Stimulated activated CD4-positive, alpha-beta T cell treated with anti-CD3 and anti-CD28 coated beads, Interleukin-2, amount 100 ng/mL, for 24 hours (primary cell): ENCODE measurements at places on chromosomes 16 and 17.

DNA sequence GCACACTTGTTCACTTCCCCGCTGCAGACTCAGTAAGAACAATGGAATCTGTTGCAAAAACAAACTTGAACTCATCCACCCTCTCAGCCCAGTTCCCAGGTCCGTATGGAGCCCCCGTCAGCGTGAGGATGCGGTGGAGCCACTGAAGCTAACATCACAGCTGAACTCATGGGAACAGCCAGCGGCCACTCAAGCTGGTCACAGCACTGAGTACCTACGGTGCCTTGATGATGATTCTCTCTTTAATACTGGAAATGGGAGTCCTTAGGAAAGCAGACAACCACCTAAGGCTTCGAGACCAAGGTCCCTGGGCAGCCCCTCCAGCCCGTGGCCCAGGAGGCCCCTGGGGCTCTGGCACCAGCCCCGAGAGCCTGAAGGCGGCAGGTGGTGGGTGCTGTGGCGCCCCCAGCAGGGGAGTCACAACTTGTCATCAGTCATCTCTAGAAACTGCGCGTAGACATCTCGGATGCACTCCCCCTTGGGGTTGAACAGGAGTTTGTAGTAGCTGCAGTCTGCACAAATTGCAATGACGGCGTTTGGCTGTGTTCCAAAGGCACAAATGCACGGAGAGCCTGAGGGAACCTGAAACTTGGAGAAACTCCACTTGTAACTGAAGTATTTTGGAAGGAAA is 31.0 kb upstream of the RHOT1 start:
- DNase-seq = peak; percentile 23

DNA sequence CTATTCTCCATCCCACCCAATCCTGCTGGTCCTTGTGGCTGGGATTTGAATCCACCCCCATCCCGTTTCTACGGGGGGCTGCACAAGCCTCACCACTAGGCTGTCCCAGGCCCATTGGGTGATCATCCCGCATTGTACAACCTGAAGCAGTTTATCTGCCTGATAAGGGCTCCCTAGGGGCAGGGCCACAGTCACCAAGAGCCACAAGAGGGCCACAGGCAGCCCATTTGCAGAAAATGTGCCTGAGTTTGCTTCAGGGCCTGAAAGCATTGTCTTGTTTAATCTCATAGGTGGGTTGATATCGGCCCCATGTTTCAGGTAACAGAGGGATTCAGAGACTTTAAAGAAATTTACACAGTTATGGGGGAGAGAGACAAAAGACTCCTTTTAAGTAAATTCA is 245.0 kb downstream of the CPPED1 start:
- no peak for DNase-seq

DNA sequence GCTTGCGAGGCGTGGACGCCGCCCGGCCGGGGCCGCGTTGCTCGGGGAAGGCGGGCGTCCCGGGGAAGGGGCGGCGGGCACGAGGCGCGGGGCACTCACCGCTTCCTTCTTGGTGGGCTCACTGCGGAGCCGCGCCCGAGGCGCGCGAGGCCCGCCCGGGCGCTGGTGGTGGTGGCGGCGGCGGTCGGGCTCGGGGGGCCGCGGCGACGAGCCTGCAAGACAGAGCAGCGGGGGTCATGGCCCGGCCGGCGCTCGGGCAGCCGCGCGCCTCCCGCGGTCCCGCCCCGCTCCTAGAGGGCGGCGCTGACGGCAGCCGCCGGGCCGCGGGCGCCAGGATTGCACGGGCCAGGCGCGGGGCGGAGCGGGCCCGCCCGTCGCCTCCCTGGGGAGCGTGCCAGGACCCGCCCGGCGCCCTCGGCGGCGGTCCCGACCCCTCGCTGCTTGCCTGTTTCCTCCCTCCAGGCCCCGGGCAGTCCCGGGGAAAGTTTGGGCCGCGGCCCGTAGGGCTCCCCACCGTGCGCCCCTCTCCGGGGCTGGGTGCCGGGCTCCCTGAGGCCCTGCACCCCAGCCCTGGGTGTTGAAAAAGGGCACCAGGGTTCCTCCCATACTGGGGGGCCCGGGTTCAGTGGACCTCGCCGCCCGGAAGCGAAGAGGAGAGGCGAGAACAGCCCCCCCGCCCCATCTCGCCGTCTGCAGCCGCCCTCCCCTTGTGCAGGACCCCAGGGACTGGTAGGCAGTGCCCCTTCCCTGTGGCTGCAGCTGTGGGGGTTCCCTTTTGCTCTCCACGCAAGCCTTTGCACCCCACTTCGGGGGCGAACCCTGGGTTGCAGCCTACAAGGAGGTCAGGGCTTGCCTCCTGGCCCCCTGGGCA is at the start of gene C16orf74:
Gene C16orf74 (minus strand): TSS at position 270 of the 871 bp plus-strand sequence. CDS start 15,879 bp downstream, outside the sequence.
- peak; percentile 39 for DNase-seq

GRCh38 chr16:22317001-22317530 is 19.9 kb downstream of the POLR3E start:
- DNase-seq = no peak

- no peak for DNase-seq
These were observed 141.8 kb downstream of the PITPNC1 start for GRCh38 chr17:67518876-67519275.

DNA sequence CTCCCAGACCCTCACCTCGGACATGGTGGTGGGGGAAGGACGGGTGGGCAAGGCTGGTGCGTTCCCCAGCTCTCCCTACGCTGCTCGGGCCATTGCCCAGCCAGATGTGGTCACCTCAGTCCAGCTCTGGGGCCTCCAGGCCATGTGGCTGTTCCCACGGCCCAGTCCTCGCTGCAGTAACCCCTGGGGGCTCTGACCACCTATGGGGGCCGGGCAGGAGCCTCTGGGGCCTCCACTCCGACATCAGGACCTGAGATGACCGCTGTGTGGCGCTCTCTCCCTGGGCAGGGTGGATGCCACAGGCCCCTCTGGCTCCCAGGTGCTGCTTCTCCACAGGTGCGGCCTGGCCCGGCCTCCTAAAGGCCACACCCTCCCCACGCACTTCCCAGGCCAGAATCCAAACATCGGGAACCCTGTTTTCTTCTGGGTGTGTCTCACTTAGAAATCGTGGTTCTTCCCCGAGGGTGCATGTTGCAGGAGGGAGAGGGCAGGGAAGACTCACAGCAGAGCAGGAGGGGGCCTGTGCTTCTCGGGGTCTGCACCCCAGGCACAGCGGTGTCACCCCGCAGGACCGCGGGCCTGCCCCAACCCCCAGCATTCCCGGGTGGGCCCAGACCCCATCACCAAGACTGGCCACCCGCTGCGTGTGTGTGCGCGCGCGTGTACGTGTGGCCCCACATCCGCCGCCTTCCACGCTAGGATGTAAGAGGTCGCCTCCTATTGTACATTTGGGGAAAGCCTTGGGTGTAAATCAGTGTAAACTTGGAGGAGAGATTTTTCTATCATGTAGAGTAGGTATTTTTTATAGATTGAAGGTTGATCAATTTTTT is 5.9 kb upstream of the CAPN15 start:
- DNase-seq = no peak

DNA sequence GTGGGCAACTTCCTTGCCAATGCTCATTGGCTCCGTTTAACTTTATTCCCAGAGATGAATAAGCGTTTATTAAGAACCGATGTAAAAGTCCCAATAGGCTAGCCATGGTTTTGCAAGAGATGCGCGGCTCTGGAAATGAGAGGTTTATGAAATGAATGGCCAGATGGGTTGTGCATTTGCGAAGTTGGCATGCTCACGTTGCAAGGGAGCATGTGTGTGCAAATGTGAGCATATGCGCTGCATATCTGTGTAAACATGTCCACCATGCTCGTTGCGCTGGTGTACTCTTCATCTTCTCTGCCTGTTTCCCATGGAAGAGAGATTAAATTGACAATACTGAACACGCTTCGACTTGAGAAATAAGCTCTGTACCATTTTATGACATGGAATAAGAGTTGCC is 848.6 kb upstream of the RBFOX1 start:
- no peak for DNase-seq

- DNase-seq = no peak
These were observed 191.0 kb downstream of the IRF8 start for GRCh38 chr16:86089991-86090390.

- peak; percentile 70 for DNase-seq
These were observed 1.9 kb downstream of the CCR10 start for GRCh38 chr17:42679492-42680330.

GRCh38 chr17:67836205-67836987 is 11.1 kb downstream of the BPTF start:
- no peak for DNase-seq

GRCh38 chr17:46943501-46944393 is 20.8 kb downstream of the GOSR2 start:
- no peak for DNase-seq

GRCh38 chr16:54812229-54812628 is 118.4 kb upstream of the IRX5 start:
- no peak for DNase-seq

GRCh38 chr16:87203060-87203656 is 114.0 kb downstream of the C16orf95 start:
- DNase-seq = peak; percentile 49

GRCh38 chr17:22300731-22301352 is 608.5 kb downstream of the KCNJ18 start:
- no peak for DNase-seq

GRCh38 chr16:17403859-17404545 is 66.8 kb downstream of the XYLT1 start:
- no peak for DNase-seq

- no peak for DNase-seq
These were observed 3.7 kb downstream of the KRT24 start for GRCh38 chr17:40699853-40700252.

GRCh38 chr17:83195330-83196023 is 116.1 kb downstream of the METRNL start:
- DNase-seq = no peak

GRCh38 chr17:2262135-2262587 is 41.4 kb downstream of the SMG6 start:
- DNase-seq = no peak

DNA sequence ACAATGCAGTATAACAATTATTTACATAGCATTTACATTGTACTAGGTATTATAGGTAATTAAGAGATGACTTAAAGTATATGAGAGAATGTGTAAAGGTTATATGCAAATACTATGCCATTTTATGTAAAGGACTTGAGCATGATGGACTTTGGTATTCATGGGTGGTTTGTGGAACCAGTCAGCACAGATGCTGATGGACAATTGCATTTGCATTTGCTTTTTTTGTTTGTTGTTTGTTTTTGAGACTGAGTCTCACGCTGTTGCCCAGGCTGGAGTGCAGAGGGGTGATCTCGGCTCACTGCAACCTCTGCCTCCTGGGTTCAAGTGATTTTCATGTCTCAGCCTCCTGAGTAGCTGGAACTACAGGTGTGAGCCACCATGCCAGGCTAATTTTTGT is 36.0 kb downstream of the BCAS3 start:
- DNase-seq = no peak

DNA sequence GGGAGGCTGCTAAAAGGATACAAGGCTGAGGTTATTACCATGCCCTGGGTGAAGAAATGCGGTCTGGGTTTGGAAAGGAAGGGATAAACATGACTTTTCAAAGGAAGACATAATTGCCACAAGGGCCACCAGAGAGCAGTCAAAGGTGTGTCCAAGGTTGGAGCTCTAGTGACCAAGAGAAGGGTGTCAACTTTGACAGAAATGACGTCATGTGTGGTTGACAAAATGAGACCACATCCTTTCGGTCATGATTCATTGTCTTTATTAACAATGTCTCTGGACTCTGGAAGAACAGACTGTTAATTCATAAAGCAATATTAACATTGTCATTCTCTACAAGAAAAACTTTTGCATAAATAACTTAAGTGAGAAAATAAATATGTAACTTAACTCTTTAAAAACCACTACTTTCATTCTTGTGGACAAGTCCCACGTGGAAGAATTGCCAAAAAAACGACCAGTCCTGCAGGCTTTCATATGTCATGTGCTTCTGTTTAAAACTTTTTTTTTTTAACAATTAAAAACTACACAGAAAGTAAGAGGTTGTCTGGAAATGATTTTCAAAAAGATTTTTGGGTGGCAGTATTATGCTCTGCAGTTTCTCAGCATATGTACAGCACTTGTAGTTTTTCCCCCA is 5.0 kb downstream of the SOST start:
- no peak for DNase-seq

GRCh38 chr17:64784353-64785010 is 122.4 kb upstream of the SMURF2 start:
- no peak for DNase-seq

- peak; percentile 14 for DNase-seq
These were observed 141.2 kb downstream of the AATF start for GRCh38 chr17:37089956-37090355.

DNA sequence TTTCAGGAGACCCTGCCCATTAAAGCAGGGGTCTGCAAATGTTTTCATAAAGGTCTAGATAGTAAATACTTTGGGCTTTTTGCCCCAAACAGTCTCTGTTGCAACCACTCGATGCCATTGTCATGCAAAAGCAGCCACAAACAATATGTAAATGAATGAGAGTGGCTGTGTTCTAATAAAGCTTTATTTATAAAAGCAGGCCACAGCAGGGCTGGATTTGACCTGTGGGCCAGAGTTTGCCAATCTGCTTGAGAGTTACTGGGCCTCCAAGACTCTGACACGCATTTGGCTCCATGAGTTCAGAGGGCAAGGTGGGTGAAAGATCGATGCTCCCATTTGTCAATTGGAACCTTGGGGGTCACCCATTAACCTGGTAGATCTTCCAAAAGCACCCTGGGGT is 217.3 kb upstream of the SDK2 start:
- DNase-seq = no peak

DNA sequence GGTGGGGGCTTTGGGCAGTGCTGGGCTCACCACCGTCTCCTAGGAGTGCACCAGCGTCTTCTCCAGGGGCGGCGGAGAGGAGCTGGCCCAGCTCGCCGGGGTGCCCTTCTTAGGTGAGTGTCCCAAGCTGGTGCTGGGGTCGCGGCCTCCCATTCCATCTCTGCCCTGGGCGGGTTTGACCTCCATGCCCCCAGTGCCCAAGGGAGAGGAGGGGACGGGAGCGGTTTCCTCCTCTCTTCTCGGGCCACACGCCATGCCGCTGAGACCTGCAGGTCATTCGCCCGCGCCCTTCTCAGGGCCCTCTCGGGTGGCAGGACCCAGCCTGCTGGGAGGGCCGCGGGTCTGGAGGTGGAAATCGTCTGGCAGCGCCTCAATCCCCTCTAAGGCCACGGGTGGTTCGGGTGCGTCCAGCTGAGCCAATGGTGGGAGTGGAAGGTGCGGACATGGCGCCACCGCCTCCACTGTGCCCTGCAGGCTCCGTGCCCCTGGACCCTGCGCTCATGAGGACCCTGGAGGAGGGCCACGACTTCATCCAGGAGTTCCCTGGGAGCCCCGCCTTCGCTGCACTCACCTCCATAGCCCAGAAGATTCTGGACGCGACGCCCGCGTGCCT is 5.3 kb downstream of the IGFALS start:
- no peak for DNase-seq

GRCh38 chr17:57471868-57472368 is 215.6 kb downstream of the MSI2 start:
- DNase-seq = no peak
